ENCODE measurements at places on chromosomes 5 and 9.

DNA sequence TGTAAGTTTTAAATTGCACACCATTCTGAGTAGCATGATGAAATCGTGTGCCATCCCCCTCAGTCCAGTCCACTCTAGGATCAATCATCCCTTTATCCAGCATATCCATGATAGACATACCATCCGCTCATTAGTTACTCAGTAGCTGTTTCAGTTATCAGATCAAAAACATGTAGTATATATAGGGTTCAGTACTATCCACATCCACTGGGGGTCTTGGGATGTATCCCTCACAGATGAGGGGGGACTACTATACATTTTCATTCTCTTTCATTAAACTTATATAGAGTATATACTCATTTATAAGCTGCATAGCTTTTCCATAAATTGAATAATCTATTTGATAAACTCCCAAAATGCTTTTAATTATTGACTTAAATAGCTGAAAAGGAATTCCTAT is 67.6 kb downstream of the MEIKIN start:
- DNase-seq = no peak

GRCh38 chr9:114080773-114081440 is 2.8 kb upstream of the AMBP start:
- DNase-seq = no peak

DNA sequence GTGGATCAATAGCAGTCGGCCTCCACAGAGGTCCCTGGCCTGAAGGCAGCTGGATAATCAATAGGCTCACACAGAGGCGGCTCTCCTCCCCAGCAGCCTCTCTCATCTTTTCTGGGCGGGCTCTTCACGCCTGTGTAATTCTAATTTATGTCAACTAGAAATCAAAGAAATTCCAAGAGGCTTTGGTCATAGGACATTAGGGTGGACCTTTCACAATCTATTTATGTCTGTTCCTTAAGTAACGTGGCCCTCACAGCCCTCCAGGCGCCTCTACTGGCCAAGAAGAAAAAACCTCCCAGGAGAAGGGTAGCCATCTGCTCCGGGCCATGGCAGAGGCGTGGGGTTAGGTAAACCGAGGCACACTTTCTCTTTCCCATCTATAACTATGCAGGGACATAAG is 205.1 kb upstream of the EFNA5 start:
- no peak for DNase-seq

- DNase-seq = no peak
Observed at GRCh38 chr9:126166866-126167265, 159.8 kb upstream of the MVB12B start.

DNA sequence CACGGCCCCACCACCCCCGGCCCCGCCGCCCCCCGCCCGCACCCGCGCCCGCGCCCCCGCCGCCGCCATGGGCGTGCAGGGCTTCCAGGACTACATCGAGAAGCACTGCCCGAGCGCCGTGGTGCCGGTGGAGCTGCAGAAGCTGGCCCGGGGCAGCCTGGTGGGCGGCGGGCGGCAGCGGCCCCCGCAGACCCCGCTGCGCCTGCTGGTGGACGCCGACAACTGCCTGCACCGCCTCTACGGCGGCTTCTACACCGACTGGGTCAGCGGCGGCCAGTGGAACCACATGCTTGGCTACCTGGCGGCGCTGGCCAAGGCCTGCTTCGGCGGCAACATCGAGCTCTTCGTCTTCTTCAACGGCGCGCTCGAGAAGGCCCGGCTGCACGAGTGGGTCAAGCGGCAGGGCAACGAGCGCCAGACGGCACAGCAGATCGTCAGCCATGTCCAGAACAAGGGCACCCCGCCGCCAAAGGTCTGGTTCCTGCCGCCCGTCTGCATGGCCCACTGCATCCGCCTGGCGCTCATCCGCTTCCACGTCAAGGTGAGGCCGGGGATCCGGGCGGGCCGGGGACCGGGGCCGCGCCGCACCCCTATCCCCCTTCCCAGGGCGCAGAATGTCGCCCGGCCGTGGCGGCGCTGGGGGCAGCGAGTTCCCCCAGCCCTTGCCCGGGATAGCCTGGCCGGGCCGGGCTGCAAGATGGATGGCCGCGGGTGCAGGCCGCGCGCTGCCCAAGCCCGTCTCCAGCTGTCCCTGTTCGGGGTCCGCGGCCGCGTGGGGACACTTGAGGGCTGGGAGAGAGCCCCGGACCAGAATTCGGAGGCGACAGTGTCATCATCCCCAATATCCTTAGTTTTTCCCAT is 594 bp downstream of the FAM120A start:
- peak; percentile 49 for DNase-seq

DNA sequence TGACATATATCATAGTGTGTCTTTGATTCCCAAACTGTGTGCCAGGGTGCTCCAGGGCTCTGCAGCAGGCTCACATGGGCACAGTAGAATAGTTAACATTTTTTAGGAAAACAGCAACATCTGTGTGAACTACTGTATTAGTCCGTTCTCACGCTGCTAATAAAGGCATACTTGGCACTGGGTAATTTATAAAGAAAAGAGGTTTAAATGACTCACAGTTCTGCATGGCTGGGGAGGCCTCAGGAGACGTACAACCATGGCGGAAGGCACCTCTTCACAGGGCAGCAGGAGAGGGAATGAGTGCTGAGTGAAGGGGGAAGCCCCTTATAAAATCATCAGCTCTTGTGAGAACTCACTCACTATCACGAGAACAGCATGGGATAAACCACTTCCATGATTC is 82.7 kb downstream of the EGFLAM start:
- no peak for DNase-seq

GRCh38 chr5:143403593-143404415 is at the start of gene NR3C1:
Gene NR3C1, minus strand, starts transcription at chr5:143403686. Its CDS starts 2,847 bp downstream, at chr5:143400839.
- DNase-seq = peak; percentile 88

DNA sequence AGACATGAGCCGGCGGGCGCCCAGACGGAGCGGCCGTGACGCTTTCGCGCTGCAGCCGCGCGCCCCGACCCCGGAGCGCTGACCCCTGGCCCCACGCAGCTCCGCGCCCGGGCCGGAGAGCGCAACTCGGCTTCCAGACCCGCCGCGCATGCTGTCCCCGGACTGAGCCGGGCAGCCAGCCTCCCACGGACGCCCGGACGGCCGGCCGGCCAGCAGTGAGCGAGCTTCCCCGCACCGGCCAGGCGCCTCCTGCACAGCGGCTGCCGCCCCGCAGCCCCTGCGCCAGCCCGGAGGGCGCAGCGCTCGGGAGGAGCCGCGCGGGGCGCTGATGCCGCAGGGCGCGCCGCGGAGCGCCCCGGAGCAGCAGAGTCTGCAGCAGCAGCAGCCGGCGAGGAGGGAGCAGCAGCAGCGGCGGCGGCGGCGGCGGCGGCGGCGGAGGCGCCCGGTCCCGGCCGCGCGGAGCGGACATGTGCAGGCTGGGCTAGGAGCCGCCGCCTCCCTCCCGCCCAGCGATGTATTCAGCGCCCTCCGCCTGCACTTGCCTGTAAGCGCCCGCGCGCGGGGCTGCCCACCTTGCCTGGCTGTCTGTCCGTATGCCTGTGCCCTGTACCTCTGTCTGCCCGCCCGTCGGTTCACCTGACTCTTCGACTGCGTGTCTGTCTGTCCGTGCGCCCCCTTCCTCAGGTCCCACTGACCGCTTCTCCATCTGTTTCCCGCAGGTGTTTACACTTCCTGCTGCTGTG is 412 bp downstream of the FGF18 start:
- DNase-seq = peak; percentile 31

DNA sequence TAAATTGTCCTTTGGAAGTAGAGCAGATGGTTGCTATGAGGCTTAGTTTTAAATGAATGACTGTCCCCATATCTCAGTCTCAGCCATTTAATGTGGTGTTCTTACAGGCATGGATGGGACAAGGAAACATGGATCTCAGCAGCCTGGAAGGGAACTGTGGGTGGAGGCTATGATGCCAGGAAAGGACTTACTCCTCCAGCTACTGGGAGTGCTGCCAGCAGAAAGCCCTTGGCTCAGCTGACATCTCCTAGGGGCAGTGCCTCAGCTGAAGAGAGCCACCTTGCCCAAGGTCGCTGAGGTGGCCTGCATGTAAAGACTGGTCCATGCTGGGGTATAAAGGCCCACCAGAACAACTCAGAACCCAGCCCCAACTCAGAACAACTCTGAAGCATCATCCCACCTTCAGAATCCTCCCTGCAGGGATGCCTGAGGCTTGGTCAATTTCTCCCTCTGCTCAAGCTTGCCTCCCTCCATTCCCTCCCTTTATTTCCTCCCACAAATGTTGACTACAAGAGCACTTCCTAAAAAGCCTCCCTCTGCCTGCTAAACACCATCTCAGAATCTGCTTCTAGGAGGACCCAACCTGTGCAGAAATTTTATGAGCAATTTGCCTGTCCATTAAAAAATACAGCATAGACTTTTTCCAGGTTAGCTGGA is 1.8 kb upstream of the PDE8B start:
- DNase-seq = no peak

- no peak for DNase-seq
Observed at GRCh38 chr5:113390224-113390623, 44.6 kb downstream of the TSSK1B start.

- no peak for DNase-seq
Observed at GRCh38 chr5:93250424-93250823, 330.6 kb downstream of the NR2F1-AS1 start.

- DNase-seq = no peak
Observed at GRCh38 chr5:135615581-135616260, 36.9 kb upstream of the CXCL14 start.

GRCh38 chr5:31408814-31409213 is 123.1 kb downstream of the DROSHA start:
- no peak for DNase-seq

- DNase-seq = no peak
Observed at GRCh38 chr9:104974053-104974962, 46.4 kb upstream of the ABCA1 start.

DNA sequence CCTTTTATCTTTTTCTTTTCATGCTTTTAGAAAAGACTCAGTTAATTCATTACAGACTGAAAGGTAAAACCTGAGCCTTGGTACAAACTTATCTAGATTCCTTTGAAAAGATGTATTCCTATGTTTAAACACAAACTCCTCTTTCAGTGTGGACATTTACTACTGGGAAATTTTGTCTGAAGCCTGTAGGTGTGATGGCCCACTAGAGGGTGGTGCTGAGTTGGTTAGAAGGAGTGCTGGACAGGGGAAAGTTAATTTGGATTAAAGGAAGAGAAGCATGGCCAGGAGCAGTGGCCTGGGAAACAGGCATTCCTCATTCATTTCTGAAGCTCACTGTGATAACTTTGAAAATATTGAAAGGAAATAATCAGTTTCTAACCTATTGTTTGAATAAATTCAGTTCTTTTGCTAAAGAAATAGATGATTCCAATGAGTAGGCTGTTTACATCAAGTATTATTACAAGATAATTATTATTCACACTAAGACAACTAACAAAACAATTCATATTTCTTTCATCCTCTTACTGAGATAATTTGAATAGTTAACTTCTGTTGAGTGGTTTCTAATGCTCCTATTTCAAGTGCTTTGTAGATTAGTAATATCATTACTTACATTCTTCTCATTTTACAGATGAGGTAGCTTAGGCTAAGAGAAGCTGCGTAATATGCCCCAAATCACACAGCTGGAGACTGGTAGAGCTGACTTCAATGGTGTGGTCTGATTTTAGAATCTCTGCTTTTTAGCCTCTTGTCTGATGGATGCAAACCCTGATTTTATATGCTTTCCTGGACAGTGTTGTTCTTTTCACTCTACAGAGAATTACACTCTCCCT is 150.9 kb downstream of the ADGRV1 start:
- DNase-seq = no peak

DNA sequence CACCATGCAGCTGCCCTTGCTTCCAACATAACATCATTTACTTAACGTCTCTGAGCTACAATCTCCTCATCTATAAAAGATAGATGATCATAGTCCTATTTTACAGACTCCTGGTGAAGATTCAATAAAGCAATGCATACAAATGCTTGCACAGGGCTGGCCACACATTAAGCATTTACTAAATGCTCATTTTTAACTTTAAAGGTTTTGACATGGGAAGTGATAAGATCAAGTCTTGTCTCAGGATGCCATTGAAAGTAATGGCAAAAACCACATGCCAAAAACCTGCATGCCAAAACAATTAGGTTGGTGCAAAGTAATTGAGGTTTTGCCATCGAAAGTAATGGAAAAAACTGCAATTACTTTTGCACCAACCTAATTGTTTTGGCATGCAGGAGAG is 181.2 kb upstream of the ADRA1B start:
- no peak for DNase-seq
